ENCODE measurements at places on chromosomes 12 and 14.

GRCh38 chr12:118368821-118369220, 3.9 kb downstream of the TAOK3 start:
- DNase-seq = no peak

DNA sequence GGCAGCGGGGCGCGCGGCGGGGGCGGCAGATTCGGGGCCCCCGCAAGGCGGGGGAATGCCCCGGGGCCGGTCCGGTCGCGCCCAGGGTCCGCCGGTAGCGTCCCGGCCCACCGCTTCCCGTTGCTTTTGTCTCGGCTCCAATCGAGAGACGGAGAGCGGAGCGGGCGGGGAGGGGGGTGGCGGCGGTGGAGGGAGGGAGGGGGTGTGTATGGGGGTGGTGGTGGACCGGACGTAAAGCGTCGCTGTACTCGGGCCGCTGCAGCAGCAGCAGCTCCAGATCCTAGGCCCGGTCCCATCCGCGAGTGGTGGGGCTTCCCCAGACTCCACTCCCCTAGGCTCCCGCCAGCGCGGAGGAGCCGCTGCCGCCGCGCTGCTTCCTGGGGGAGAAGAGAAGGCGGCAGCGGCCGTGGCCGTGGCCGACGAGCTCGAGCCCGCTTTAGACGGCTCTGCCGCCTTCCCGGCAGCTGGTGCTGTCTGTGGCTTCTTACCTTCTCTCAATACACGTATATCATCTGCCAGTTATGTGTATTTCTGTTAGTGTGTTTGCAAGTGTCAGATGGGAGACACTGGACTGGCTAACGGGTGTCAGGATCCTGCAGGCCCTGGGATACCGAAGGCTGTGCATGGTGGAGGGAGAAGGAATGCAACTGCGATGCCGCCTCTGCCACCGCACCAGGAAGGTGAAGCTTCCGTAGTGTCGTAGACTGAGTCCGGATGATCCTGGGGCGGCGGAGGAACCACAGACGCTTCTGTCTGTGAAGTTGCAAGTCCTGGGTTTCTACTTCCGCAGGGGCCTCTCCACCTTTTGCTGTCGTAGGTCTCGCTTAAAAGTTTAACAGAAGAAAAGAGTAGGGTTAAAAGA, 508 bp downstream of the CNOT2 start:
- DNase-seq = peak; percentile 69

DNA sequence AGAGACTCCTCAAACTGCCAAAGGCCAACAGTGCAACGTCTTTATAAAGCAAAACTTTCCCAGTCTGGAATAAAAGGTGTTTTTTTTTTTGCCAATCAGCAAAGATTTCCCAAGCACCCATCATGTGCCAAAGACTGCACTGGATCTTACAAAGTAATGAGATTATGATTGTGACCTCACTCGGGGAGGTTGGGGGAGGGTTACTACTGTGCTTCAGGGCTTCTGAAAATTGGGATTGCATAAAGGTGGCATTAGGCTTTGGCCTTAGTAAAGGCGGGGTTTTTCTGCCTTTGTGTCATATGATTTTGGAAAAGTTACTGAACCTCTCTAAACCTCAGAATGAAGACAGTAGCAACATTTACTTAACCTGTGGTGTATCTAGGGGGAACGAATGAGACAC, 233.8 kb downstream of the DACT1 start:
- DNase-seq = no peak

GRCh38 chr12:114512351-114512750, 106.4 kb upstream of the TBX5 start:
- no peak for DNase-seq

- peak; percentile 55 for DNase-seq
These were observed 1.1 kb downstream of the PHLDA1 start for GRCh38 chr12:76030341-76031080.

DNA sequence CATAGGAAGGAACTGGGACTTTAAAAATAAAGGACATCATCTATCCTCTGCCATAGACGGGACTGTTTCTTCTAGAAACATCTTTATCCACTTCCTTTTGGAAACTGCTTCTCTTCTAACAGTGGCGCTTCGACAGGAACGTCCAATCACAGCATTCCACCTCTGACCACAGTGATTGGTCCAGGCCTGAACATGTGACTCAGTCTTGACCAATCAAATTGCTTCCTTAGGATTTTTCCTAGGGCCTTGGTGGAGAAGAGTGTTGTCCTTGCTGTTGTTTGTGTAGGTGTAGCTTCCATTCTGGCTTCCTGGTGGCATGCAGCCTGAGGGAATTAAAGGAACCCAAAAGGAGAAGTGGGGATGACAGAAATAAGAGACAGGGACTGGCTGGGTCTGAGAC, 182.4 kb upstream of the TBX3 start:
- no peak for DNase-seq

Data from stimulated activated CD4-positive, alpha-beta T cell treated with anti-CD3 and anti-CD28 coated beads, Interleukin-4, amount 100 ng/mL, for 1 hour (primary cell).